ENCODE measurements at places on chromosomes 12 and 14. TPM values are rescaled to one million over a fixed set of nuclear protein-coding genes. Genes with fewer than 3 reads are reported as not detected.

TAS2R31 gene
- total RNA-seq = 13.6 TPM

KRT73 gene
- not detected for total RNA-seq

PLCZ1 gene
- 0.18 TPM for total RNA-seq

HCAR1 gene
- total RNA-seq = 2.2 TPM

NELL2 gene
- 4.6 TPM for total RNA-seq

SDR9C7 gene
- not detected for total RNA-seq

ACSM4 gene
- total RNA-seq = not detected

ATP23 gene
- total RNA-seq = 10.1 TPM

AKAP3 gene
- 0.81 TPM for total RNA-seq

SLC25A21 gene
- 1.2 TPM for total RNA-seq

OR4N5 gene
- total RNA-seq = not detected

CD4 gene
- total RNA-seq = not detected

ASIC1 gene
- total RNA-seq = 4.9 TPM

NXPH4 gene
- 2.4 TPM for total RNA-seq

KCNA1 gene
- 0.41 TPM for total RNA-seq

TAS2R42 gene
- not detected for total RNA-seq

NR4A1 gene
- total RNA-seq = 0.82 TPM

SLC2A3 gene
- 42.4 TPM for total RNA-seq

AMIGO2 gene
- 3.7 TPM for total RNA-seq

OLR1 gene
- not detected for total RNA-seq

POTEG gene
- total RNA-seq = not detected

SEL1L gene
- 112 TPM for total RNA-seq

PRB3 gene
- not detected for total RNA-seq

COQ10A gene
- total RNA-seq = 8.0 TPM

GPR84 gene
- total RNA-seq = not detected

CLEC14A gene
- total RNA-seq = 0.63 TPM

PRPH gene
- total RNA-seq = 0.33 TPM

PPP1R1A gene
- not detected for total RNA-seq

BDKRB2 gene
- total RNA-seq = 7.4 TPM

MANSC4 gene
- total RNA-seq = not detected
